ENCODE measurements at places on chromosomes 7 and 10. TPM values are rescaled to one million over a fixed set of nuclear protein-coding genes. Genes with fewer than 3 reads are reported as not detected.

Gene C10orf67
- 0.19 TPM for total RNA-seq

DNA sequence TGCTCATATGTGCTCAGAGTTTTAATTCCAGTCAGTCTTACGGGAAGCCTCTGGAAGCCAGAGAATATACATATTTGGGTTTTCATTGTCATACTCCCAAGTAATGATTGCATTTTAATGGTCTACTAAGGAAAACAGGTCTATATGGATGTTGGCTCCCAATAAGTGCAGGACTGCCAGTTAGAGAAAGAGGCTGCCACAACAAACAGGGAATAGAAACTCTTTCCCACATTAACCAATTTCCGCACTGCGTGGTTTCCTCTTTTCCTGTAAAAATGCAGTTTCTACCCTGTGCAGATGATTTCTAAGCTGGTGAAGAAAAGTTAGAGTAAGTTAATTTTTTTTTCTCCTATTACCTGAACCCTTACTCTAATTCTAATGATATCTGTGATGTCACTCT is 78.2 kb downstream of the CCSER2 start:
- DNase-seq, result no peak

DNA sequence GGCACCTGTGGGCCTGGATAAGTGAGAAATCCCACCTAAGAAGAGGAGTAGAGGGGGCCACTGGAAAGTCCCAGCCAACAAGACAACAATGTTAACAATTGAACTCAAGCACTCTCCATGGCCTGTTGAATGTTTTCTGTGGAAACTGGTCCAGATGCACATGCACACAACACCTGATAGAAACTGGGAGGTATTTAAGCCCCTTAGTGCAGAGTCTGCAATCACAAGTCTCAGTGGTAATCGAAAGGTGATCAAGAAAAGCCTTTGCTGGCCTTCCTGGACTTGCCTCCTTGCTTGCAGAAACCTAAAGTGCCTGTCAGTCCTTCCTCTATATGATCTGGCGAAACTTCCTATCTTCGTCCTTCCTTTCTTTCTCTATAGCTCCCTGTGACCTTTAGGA is 30.6 kb upstream of the HNRNPH3 start:
- DNase-seq, result no peak

Gene UNCX
- total RNA-seq, result not detected

Gene NPSR1
- not detected for total RNA-seq

Gene SPDYE16
- not detected for total RNA-seq

Gene NXPH1
- 2.8 TPM for total RNA-seq

Gene FGFBP3
- 0.64 TPM for total RNA-seq

DNA sequence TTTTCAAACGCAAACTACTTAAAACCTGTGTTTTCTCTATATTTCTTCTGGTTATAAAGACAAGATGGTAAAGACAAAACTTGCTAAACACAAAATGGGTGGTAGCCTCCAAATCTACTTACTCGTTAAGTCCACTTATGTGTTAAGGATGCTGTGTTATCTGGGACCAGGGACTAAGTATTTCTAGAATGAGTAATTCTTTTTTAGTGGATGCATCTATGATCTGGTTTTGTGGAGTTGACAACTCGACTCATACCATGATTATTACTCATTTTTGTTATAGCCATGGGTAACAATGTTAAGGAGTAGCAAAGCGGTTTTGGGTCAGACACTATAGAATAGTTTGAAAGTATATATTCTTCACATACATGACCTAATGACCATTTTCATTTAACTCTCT is 239.5 kb upstream of the FOXP2 start:
- peak; percentile 1 for DNase-seq

GRCh38 chr10:32348297-32349198 is 1.6 kb upstream of the EPC1 start:
- no peak for DNase-seq

- no peak for DNase-seq
Measured at GRCh38 chr7:123772652-123773051, 23.8 kb upstream of the WASL start.

- no peak for DNase-seq
Measured at GRCh38 chr7:107660381-107661080, at the start of gene SLC26A4. SLC26A4 (plus strand) TSS chr7:107660828; CDS start chr7:107661642, 814 bp downstream.

Gene GBX1
- not detected for total RNA-seq

Gene PTF1A
- total RNA-seq, result not detected

DNA sequence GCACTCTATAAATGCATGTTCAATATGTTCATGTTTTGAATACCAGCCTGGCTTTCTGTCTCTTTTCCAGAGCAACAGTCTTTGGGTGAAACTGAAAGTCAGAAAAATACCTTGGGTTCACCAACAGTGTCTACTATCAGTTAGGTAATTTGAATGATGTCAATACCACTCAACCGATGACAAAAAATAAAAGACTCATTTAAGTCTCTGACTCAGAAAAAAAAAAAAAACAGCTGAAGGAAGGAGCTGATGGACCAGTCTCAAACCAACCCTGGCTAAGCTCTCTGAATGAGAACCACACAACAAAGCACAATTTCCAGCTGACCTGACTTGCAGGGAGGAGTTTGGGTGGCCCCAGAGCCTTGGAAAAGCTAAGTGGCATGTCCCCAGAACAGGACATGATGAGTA is 42.5 kb downstream of the ABLIM1 start:
- no peak for DNase-seq

DNA sequence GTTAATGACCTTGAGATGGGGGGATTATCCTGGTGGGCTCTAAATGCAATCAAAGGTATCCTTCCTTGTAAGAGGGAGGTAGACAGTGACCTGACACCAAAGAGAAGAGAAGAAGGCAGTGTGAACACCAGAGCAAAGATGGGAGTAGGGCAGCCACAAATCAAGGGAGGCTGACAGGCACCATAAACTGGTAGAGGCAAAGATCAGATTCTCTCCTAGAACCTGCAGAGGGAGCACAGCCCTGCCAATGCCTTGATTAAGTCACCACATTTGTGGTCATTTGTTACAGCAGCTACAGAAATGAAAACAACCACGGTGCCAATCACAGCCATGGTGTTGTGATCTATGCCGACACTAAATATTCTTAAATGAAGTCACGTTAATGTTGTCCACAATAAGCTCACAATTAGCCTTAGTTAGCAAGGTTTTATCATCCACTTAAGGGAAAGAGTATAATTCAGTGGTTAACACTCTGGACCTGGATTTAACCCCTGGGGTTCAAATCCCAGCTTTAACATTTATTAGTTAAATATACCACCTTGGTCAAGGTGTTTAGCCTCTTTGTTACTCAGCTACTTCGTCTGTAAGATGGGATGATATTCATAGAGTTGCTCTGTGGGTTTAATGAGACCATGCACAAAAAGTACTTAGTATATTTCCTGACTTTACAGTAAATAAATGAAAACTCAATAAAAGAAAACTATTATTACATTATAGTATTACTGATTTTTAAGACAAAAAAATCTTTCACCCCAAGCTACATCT is 70.8 kb downstream of the SGMS1 start:
- DNase-seq, result peak; percentile 64

Gene GCK
- total RNA-seq, result not detected

DNA sequence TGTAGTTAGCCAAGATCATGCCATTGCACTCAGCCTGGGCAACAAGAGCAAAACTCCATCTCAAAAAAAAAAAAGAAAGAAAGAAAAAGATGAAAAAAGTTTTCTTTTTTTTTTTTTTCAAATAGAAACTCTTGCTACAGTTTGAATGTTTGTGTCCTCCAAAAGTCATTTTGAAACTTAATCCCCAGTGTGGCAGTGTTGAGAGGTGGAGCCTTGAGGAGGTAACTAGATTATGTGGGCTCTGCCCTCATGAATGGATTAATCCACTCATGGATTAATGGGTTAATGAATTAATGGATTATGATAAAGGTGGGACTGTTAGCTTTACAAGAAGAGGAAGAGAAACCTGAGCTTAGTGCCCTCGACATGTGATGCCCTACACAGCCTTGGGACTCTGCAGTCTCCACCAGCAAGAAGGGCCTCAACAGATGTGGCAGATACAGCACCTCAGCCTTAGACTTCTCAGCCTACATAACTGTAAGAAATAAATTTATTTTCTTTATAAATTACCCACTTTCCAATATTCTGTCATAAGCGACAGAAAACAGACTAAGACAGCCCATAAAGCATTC is 25.1 kb downstream of the CPEB3 start:
- no peak for DNase-seq

DNA sequence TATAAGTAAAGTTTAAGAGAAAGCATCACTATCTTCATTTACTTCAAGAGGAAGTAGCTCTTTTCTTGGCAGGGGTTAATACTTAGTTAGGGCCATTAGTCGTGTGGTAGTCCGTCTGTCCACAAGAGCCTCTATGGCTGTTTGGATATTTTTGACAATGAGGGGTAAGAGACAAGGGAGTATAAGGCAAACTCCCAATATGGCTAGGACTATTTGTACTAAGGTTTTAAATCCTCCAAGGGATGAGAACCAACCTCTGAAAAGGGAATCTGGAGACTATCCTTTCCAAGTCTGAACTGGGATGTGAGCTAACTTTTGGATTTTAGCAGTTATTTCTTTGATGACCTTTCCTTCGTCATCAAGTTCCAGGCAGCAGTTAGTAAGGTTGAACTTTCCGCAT is at the start of gene ZNF117:
Gene ZNF117, minus strand, starts transcription at position 101 of the 400 bp plus-strand sequence.
- DNase-seq, result no peak

- DNase-seq, result no peak
Measured at GRCh38 chr7:84610390-84610789, 415.8 kb upstream of the SEMA3A start.

Gene ASB15
- total RNA-seq, result not detected

DNA sequence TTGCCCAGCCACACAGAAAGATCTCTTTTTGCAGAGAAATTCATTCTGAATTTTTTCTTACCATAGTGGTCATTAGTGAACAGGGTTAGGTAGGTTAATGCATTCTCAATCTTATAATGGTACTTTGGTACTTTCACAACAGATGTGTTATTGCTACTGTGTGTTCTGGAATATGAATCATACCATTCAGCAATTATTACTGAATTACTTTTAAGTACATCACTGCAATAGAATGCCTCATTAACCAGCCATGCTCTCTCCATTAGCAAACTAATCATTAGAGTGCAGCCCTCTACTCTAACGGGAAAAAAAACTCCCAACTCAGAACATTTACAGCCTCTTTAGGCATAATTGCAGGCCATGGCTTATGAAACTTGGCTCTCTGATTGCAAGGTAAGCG is 102.1 kb downstream of the DOCK4 start:
- DNase-seq, result no peak

Gene TAS2R39
- not detected for total RNA-seq

Gene GIMAP2
- total RNA-seq, result 3.4 TPM

- no peak for DNase-seq
Measured at GRCh38 chr7:117190104-117190503, 132.8 kb downstream of the WNT2 start.

GRCh38 chr10:93261961-93262610 is 188.4 kb downstream of the CYP26A1 start:
- DNase-seq, result peak; percentile 54

DNA sequence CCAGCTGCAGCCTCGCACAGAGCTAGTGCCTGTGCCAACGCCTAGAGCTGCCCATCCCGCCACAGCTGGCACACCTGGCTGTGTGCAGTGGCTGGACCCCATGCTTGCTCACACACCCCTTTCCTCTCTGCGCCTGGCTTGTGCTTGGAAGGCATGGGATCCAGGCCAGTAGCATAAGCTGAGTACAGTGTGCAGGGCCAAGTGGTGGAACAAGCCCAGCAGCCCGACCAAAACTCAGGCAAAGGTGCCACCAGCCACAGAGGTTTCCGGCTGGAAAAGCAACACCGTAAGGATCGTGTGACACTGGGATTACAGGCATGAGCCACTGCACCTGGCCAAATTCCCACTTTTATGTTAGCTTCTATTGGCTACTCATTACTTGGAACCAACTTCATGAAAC is 38.4 kb downstream of the SCRN1 start:
- no peak for DNase-seq

GRCh38 chr7:125504848-125505247 is 575.2 kb upstream of the POT1 start:
- no peak for DNase-seq

- DNase-seq, result peak; percentile 90
Measured at GRCh38 chr7:102991540-102992214, 78.9 kb downstream of the LRRC17 start.

DNA sequence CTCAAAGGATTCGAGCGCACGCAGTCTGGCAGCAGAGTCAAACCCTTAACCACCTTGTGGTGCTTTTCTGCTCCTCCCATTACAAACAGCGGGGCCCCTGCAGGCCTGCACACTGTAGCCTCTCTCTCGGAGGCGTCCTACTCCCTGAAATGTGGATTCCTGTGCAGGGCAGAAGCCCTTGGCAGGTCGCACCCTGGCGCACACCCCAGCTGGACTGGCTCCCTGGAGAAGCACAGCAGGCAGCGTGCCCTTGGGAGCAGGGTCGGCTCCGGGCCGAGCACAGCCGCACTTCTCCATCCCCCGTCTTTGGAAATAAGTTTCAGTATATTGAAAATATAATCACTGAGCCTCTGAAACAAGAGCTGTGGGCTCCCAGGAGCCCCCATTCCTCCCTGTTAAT is 144.1 kb downstream of the C10orf105 start:
- DNase-seq, result no peak

Gene FFAR4
- total RNA-seq, result not detected

Gene CRTAC1
- total RNA-seq, result not detected

DNA sequence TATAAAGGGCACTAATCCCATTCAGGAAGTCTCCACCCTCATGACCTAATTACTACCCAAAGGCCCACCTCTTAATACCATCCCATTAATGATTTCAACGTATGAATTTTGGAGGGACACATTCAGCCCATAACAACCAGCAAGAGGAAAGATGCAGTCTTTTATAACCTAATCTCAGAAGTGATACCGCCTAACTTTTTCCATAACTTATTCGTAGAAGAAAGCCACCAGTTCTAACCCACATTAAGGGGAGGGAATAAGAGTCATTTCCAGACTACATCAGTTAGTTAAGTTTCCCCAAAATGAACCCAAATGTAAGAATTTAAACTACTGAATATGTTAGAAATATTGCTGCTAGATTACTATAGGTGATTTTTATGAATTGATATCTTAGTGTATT is 32.1 kb upstream of the LHFPL3 start:
- no peak for DNase-seq

GRCh38 chr7:21718391-21718790 is 175.6 kb downstream of the DNAH11 start:
- DNase-seq, result no peak

GRCh38 chr7:68965351-68965750 is 632.9 kb upstream of the AUTS2 start:
- no peak for DNase-seq

Gene AKR1B1
- 146 TPM for total RNA-seq

DNA sequence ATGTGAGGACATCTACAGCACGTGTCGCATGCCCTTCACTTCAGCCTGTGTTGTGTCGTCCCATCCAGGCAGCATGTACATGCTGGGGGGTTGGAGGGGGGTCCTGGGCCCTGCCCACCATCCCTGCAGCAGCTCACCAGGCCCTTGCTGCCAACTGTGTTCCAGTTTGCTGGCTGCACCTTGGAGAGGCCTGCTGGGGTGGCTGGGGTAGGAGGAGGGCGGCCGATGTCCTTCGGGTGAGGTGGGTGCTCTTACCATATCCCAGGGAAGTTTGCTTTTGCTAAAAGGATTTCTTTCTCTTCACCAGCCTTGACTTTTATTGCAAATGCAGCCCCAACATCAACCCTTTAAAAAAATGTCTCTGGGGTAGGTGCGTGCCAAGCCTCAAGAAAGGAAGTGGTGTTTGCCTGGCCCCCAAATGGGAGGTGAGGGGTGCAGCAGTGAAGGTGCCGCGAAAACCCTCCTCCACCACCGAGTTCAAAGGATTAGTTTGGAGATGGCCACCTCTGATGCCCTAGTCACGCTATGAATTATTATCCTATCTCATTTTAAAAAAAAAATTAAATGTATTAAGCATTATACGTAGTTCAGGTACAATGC is 165.8 kb upstream of the KLF6 start:
- DNase-seq, result no peak

Measured in LHCN-M2 (cell line).